ENCODE measurements at places on chromosomes 2 and 18.
A peak's percentile ranks its signal among the peaks of the same experiment; 100 is the strongest.

DNA sequence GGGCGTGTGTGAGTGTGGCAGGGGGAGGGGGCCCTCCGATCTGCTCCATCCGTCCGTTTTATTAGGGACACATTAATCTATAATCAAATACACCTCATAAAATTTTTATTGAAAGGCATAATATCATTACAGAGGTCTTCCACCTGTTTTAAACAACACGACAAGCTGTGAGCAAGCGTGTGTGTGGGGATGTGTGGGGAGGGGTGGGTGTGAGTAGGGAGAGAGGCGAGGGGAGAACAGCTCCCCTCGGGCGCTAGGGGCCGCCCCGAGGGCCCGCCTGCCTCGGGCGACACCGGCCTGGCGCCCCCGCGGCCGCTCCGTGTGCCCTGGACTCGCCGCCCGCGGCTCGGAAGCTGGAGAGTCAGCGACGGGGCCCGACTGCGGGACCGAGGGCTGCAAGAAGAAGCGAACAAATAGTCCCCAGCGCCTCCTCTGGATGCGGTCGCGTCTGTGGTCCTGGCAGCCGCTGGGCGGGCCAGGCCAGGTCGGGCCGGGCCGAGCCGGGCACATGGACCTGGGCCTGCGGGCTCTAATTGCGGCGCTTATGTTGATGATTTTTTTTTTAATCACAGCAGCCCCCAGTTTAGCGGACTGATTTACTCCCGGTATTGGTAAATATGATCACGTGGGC is 352 bp upstream of the HOXD9 start:
- ATAC-seq, result no peak

DNA sequence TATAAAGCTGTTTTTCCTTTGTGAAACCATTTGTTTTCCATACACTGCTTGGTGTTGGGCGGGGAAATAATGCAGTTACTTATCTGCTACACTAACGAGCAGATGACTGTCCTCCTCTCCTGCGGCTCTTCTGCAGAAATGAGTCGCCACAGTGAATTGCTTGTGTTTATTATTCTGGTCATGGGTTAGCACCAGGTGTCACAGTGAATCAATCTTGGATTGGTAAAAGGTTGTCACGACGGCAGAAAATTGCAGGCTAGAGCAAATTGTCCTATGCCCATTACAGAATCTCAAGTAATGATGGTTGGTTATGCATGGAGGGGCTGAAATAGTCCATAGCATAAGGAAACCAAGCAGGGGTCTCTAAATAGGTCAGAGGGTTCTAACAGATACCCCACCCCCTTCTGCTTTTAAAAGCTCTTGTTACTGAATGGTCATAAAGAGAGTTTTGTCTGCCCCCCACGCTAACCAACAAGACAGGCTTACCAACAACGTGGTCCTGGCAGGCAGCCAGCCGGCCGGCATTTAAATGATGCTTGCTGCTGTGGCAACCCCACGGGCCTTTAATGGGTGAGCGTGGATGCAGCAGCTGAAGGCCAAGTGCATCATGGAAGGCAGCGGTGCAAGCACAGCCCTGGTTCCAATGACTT is 29.5 kb downstream of the RAB31 start:
- ATAC-seq, result peak; percentile 21

DNA sequence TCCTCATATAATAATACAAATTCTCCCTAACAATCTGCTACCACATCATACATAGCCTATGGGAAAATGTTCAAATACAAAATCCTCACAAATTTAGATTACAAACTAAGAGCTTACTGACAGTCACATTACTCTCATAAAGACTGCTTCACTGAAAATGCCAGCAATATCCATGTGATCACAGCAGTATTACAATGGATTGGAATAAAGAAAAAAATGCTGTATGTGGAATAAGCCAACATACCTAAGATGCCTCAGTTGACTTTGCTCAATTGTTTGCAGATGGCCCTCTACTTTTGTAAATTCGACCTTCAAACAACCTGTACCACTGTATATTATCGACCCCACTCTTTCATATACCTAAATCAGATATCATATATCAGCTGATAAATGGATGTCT is 88.7 kb downstream of the DYM start:
- ATAC-seq, result no peak

GRCh38 chr18:7488571-7488970 is 78.5 kb upstream of the PTPRM start:
- ATAC-seq, result no peak

DNA sequence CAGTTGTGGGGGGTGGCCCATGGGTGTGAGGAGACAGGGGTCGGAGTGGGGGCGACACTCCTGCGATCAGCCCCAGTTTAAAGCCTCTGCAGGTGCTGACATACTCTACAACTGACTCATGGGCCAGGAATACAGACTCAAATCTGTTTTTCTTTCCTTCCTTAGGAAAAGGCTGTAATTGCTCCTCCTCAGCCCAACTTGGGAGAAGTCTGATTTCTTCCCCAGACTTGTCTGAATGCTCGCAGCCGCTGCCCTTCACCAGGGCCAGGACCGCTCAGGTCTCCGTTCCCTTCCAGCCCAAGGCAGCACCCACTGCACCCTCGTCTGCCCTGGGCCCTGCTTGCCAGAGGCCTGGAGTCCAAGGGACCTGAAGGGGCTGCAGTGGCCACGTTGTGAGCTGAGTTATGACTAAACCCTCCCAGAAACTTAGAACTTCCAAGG is 41.3 kb downstream of the RHOB start:
- ATAC-seq, result no peak

GRCh38 chr2:11109002-11109401 is 46.3 kb upstream of the SLC66A3 start:
- ATAC-seq, result no peak
